ENCODE measurements at places on chromosomes 4 and X.

GRCh38 chrX:14228611-14229010 is 198.9 kb upstream of the GEMIN8 start:
- no peak for DNase-seq

GRCh38 chr4:174859904-174860303 is 30.9 kb upstream of the GLRA3 start:
- no peak for DNase-seq

GRCh38 chr4:8710416-8710815 is 117.9 kb downstream of the CPZ start:
- DNase-seq, result no peak

DNA sequence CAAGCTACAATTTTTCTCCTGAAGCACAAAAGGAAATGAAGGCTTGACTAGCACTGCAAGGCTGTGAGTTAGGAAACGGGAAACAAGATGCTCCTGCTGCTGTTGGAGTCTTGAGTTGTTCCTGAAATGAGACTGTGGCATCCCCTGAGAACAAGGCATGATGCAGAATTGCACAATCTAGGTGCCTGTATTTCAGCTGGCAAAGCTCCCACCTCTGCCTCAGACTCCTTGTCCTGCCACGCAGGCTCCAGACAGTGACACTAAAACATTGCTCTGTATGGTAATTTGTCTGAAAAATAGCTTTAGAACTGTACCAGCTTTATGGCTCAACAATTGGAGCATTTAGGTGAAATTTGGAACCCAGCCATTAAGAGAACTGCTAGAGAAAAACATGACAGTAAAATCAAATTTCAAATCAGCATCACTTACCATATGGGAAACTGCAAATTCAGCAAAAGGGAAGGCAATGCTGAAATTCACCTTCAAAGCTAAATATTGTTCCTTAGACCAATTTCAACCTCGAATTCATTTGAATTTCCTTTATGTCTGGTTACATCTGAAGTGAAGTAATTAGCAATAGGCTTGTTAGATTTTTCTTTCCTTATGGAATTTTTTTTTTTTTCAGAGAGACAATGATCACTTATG is 103.4 kb downstream of the MFAP3L start:
- no peak for DNase-seq

DNA sequence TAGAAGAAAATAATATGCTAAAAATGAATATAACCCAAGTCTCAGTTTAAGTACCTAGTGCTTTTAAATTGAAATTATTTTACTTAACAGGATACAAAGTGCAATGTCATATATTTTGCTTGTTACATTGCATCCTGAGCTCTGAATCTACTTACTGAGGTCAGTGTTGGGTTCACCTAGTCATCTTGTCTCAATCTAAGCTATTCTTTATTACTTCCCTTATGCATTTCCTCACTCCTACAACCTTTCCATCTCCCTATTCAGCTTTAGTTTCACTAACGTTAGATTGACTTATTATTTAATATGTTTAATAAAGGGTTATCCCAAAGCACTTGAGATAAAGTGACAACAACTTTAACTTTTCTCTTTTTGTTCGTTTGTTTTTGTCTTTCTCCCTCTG is 483.7 kb downstream of the FSTL5 start:
- DNase-seq, result no peak

DNA sequence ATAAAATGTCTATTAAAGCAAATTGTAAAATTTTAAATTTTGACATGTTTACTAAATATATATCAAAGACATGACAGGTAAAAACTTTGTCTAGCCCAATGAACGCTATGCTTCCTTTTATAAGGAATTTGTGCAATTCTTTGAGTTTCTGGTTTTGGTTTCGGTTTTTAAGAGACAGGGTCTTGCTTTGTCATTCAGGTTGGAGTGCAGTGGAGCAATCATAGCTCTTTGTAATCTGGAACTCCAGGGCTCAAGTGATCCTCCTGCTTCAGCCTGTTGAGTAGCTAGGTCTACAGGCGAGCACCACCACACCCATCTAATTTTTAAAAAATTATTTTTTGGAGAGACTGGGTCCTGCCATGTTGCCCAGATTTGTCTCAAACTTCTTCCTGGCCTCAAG is 60.7 kb downstream of the BLTP1 start:
- no peak for DNase-seq

- DNase-seq, result no peak
Measured at GRCh38 chr4:180809439-180809838, 1433.8 kb upstream of the TENM3 start.

DNA sequence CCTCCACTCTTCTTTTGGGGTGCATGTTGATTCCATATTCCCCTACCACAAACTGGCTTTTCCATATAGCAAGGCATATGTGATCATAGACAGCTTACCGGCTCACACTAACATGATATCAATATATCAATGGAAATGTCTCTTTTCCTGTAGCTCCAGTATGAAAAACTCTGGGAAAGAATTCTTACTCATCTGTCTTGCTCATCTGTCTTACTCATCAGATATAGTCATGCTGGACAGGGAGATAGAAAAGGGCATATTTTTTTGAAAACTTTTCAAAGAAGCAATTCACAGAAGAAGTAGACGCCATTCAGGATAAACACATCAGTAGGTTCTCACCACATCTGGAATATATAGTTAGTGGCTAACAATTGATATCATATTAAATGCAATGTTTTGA is 794.7 kb downstream of the RAB28 start:
- DNase-seq, result no peak
